ENCODE measurements at places on chromosomes 6 and 20.

DNA sequence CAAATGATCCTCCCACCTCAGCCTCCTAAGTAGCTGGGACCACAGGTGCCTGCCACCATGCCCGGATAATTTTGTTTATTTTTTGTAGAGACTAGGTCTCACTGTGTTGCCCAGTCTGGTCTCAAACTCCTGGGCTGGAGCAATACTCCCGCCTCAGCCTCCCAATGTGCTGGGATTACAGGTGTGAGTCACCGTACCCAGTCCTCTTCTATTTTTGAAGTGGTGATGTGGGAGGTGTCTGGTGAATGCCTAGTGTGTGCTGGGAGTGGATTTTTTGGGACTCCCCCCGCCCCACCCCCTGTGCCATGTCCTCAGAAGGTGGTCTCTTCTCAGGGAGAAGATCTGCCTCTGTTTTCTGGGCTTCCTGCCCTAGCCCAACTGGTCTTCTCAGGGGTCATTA is 47.9 kb upstream of the CLDN20 start:
- no peak for DNase-seq

- no peak for DNase-seq
These were observed 1027.2 kb upstream of the GJE1 start for GRCh38 chr6:141105481-141105880.

DNA sequence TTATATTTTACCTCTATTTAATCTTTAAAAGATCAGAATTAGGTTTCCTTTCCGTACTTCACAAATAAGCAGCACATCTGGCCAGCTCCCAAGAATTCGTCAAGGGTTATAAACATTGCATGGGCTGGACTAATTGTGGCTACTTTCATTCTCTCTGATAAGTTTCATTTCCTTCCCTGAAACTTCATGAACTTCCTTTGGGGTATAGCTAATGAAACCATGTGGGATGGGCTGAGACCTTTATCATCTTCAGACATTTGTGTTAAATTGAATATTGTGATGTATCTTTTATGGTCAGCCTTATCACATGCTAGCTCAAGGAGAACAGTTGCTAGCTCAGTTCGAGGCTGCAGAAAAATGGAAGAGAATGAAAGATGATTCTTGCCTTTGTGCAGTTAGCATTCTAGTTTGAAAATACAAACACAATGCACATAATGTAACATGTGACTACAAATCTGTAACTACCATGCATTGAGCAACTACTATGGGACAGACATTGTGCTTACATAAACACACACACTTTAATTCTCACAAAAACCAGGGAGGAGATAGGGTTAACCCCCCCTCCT is 1.7 kb upstream of the GMPR start:
- DNase-seq, result no peak

- no peak for DNase-seq
These were observed 70.8 kb downstream of the EYA2 start for GRCh38 chr20:46965477-46965876.

DNA sequence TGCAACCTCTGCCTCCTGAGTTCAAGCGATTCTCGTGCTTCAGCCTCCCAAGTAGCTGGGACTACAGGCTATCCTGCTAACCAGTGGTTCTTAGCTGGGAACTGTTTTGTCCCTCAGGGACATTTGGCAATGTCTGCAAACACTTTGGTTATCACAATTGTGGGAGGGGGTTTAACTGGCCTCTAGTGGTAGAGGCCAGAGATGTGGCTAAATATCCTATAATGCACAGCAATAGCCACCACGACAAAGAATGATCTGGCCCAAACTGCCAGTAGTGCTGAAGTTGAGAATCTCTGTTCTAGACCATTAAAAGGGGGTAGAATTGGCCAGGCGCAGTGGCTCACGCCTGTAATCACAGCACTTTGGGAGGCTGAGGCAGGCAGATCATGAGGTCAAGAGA is 28.8 kb downstream of the AKIRIN2 start:
- no peak for DNase-seq

DNA sequence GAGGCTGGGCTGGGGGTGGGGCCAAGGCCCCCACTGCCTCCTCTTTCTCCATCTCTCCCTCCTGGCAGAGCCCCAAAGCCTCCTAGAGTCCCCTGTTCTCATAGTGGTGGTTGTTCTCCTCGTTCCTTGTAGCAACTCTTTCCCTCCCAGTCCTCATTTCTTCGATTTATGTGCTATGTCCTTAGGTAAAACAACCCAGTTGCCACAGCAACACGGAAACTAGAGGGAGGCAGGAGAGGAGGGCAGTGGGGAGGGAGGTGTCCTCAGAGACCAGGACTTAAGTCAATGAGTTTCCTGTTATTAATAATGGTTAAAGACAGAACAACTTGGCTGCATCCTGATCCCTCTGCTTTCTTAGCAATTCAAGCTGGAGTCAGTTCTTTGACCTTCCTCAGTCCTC is 161.0 kb downstream of the INSM1 start:
- no peak for DNase-seq

DNA sequence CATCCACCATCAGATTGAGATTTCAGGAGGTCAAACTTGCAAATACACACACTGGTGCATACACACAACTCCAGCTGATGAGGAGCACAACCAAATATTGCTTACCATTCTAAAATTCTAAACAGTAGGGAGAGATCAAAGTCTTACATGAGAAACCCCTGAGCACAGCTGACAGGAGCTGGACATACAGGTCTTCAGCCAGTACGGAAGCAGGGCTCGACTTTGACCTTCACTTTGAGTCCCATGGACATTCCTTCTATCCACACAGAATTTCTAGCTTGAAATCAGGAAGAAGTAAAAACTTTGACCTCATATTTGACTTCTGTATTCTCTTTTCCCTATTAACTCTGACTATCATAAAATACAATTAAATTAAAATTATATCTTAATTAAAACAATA is 90.2 kb downstream of the PRKN start:
- DNase-seq, result no peak

GRCh38 chr20:719816-720215 is 44.2 kb upstream of the SCRT2 start:
- no peak for DNase-seq

- DNase-seq, result no peak
These were observed 18.1 kb downstream of the SLC17A9 start for GRCh38 chr20:62970307-62971210.

DNA sequence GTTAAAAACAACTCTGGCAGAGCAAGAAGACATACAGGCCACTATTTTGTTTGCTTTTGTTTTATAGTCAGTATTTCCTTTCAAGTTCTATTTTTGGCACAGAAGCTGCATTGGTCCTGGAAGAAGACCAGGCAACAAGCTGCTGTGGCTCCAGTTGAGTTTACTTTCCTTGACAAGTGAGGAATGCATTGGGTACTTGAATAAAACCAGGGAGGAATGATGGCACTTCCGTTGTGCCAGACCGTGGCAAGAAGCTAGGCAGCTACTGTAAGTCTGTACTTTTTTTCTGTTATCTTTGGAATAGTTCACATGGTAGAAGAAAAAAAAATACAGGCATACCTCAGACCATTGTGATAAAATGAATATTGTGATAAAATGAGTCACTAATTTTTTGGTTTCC is 66.3 kb downstream of the NCOA3 start:
- DNase-seq, result no peak

DNA sequence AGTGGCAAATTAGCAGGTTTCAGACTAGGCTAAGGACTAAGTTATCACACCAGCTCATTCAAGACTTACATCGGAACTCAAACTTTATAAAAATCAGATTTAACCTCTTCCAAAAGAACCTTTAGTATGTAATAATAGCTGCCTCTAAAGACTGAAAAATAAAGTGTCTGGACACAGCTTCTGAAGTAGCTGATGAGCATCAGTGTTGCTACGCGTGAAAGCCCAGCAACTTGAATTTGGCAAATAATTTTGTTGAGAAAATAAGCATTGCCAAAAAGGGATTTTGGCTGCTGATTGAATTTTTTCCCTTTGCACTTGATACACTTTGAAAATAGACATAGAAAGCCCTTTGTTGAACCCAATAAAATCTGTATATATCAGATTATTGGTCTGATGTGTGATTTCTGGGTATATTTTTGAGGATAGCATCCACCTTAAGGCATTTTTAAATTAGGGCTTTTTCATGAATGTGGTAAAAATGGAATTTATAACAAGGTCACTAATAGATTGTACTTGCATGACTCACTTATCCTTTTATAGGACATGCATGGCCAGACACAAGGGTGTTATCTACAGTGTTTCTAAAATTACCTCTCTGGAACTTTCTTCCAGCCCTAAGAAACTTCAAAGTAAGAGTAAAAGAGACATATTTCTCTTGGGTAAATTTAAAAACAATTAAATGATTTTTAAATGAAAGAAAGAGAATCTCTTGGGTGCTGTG is 350.4 kb downstream of the TENT5A start:
- no peak for DNase-seq

GRCh38 chr6:43215066-43215465 is 14.2 kb downstream of the DNPH1 start:
- no peak for DNase-seq

- no peak for DNase-seq
These were observed 122.3 kb downstream of the JARID2 start for GRCh38 chr6:15368186-15368585.

- no peak for DNase-seq
These were observed 65.3 kb downstream of the CTNNBL1 start for GRCh38 chr20:37759052-37759553.

DNA sequence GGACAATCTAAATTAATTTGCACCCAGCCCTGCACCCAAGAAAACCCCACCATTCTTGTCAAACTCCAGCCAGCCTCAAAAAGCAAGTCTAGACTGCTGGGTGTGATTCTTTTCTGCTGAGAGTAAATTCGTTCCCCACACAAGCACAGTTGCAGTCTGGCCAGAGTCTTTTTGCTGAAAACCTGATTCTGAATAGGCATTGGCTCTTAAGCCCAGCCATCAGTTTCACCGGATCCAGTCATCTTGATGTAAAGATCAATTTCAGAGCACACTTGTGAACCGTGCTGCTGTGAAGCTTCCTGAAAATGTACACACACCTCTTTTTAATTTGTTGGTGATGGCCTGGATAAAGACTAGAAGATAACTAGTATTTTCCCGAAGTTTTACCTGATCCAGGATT is 159.4 kb upstream of the GGTLC1 start:
- DNase-seq, result no peak

- DNase-seq, result no peak
These were observed 24.5 kb downstream of the ILRUN start for GRCh38 chr6:34671801-34672656.

DNA sequence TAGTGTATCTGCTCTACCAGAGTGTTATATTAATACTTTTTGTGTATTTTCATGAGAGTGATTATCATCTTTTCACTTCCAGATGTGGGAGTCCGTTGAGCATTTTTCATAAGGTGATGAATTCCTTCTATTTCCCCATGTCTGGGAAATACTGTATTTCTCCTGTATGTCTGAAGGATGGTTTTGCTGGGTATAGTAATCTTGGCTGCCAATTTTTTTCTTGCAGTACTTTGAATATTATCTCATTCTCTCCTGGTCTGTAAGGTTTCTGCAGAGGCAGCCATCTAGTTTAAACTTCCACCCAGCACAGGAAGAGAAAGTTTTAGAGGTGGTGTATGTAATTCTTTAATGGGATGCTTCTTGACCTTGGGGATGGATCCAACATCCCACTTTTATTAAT is 15.4 kb upstream of the DYNLRB1 start:
- no peak for DNase-seq

GRCh38 chr6:6582131-6582530 is 6.4 kb upstream of the LY86 start:
- no peak for DNase-seq

- DNase-seq, result no peak
These were observed 45.9 kb downstream of the ZNF217 start for GRCh38 chr20:53547664-53548239.

DNA sequence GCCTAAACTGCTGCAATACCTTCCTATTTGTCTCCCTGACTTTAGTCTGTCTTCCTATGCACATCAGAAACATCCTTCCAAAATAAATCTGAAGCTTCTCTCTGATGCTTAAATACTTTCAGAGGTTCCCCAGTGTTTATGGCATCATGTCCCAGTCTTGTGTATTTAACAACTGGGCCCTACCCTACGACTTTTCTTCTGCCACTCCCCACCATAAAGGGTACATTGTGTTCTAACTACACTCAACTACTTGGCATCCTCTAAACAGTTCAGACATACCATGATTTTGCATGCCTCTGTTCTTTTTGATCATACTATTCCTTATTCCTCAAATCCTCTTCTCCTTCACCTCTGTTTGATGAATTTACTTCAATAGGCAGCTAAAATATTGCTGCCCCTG is 143.0 kb upstream of the KCNK16 start:
- DNase-seq, result no peak

DNA sequence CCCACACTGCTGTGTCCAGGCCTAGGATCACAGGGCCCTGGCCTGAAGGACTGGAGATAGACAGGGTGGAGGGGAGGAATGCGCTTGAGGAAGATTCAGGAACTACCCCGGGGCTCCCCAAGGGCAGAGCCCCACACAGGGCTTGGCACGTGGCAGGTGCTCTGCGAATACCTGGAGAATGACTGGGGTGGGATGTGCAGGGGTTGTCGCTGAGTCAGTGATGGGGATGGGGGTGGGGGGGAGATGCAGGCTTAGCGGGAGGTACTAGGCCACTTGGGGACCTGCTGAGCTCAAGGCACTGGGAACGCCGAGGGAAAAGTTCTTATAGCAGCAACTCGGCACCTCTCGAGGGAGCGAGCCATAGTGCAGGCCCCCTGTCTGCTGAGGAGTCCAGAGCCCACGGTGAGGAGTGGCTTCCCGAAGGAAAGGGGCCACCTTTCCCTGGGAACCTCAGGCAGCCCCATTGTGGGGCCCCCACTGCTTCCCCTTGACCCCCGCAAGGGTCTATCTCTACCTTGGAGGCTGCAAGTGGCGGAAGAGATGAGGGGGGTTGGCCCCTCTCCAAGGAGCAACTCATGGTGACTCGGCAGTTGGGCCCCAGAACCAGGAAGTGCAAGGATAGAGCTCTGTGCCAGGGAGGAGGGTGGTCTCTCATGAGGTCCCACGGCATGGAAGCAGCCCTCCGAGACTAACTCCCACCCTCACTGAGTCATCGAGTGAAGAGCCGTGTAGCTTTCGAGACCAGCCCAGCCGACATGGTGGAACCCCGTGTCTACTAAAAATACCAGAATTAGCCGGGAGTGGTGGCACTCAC is 33.1 kb downstream of the SRC start:
- no peak for DNase-seq

DNA sequence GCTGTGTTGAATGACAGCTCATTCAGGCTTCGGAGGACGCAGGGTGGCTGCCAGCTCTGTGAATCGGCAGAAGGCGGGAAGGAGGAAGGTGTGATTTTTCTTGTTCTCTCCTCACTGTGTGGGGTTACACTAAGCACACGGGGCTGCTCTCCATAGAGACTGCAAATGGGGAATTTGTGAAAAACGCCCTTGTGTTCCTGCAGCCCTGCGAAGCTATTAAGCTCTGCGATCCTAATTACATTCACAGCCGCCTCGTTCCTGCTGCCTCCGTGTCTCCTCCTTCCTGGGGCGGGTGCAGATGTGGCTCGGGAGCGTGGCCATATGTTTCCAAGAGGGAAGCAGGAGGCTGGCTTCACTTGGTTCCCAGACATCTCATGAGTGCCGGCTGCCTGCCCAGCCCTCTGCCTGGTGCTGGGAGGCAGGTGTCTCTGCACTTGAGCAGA is 124.0 kb downstream of the TOX2 start:
- peak; percentile 16 for DNase-seq

- no peak for DNase-seq
These were observed 96.6 kb upstream of the FOXP4 start for GRCh38 chr6:41449399-41450245.
